ENCODE measurements at places on chromosomes 16 and 17.

DNA sequence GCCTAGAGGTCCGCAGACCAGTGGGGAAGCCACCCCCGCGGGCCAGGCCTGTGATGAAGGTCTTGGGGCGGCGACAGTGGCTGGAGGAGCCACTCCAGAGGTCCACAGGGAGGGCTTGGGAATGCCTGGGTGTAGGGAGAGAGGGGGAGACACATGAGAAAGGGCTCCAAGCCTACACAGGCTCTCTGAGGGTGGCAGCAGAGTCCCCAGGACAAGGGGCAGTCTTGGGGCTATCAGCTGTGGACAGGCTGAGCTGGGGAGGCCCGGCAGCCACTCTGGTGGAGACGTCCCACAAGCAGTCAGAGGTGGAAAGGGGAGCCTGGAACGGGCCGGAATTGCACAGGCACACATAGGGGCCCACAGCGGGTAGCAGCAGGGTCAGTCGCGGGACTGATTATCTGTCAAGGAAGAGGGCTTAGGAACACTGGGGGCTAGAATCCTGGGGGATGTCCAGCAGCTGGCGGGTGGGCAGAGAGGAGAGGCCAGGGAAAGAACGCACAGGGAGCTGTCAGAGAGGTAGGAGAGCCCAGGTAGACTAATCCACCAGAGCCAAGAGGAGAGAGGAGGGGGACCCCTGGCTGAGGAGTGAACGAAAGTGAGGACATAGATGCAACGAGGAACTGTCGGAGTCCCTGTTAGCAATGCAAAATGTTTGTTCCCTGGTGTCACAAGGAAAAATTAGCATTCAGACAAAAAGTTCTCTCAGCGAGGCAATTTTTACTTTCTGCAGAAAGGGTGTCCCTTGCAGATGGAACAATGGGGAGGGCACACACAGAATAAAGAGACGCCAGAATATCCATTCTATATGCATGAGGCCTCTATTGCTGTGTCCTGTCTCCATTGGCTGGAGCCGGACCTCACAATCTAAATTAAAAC is 93.9 kb upstream of the DNAH17 start:
- no peak for DNase-seq

GRCh38 chr16:15604460-15605440 is 38.2 kb downstream of the MARF1 start:
- DNase-seq = no peak

- DNase-seq = no peak
Measured at GRCh38 chr16:46736695-46737094, 11.4 kb downstream of the MYLK3 start.

- no peak for DNase-seq
Measured at GRCh38 chr17:36592316-36592715, 637 bp downstream of the DHRS11 start.

- peak; percentile 37 for DNase-seq
Measured at GRCh38 chr17:49365667-49366066, 3.6 kb upstream of the ZNF652 start.

GRCh38 chr16:1877089-1877488 is 5.1 kb upstream of the MEIOB start:
- no peak for DNase-seq

DNA sequence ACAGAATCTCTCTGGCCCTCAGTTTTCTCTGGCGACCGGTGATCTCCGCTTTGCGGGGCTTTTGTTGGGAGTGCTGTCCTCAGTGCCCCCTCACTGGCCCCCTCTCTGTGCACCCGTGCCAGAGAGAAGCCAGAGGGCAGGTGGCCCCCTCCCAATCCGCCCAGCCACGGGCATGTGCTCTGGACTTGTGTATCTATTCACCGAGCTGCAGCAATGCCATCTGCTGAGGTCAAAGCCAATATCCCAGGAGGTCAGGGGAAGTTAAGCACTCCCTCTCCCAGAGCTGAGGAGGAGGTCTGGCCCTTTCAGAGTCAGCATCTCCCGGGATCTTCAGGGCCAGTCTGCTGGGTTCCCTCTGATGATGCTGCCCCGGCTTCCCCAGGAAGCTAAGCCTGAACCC is 5.1 kb downstream of the CACNG5 start:
- DNase-seq = no peak

- DNase-seq = no peak
Measured at GRCh38 chr17:38894276-38894675, 24.4 kb downstream of the LASP1 start.

GRCh38 chr17:57266902-57267311 is 10.6 kb downstream of the MSI2 start:
- no peak for DNase-seq

- no peak for DNase-seq
Measured at GRCh38 chr16:78505036-78505435, 405.6 kb downstream of the WWOX start.

DNA sequence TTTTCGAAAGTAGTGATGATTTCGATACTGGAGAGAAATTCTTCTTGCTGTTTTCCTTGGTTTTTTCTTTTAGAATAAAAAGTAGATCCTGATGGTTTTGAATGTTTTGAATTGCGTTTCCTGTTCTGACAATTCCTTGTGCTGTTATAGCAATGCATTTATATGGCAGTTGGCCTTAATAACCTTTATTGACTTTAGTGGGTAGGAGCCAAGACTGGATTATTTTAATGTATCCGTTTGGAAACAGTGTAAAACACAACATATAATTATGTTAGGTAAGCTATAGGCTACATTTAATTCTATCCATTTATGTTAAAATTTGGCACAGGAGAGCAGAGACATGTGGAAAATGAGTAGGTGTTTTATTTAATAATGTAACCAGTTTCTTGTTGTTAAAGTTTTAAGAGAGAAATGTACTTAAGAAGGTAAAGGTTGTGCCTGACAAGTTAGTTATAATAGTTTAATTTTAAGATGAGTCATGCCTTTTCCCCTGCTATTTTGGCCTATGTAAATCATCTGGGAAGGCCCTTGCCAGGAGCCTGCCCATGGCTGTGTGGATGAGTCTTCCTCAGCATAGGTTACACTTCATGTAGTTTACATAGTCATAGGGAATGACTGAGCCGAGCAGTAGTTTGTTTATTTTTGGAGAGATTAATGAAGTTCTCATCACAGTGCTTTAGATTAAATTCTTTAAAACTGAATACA is 189.9 kb downstream of the FTO start:
- no peak for DNase-seq

- no peak for DNase-seq
Measured at GRCh38 chr16:48540222-48540900, 69.6 kb downstream of the N4BP1 start.

GRCh38 chr16:73232555-73233328 is 184.8 kb upstream of the ZFHX3 start:
- DNase-seq = no peak

GRCh38 chr16:83393196-83393981 is 414.4 kb upstream of the HSBP1 start:
- no peak for DNase-seq

GRCh38 chr17:81391936-81392908 is 3.0 kb upstream of the BAHCC1 start:
- no peak for DNase-seq

DNA sequence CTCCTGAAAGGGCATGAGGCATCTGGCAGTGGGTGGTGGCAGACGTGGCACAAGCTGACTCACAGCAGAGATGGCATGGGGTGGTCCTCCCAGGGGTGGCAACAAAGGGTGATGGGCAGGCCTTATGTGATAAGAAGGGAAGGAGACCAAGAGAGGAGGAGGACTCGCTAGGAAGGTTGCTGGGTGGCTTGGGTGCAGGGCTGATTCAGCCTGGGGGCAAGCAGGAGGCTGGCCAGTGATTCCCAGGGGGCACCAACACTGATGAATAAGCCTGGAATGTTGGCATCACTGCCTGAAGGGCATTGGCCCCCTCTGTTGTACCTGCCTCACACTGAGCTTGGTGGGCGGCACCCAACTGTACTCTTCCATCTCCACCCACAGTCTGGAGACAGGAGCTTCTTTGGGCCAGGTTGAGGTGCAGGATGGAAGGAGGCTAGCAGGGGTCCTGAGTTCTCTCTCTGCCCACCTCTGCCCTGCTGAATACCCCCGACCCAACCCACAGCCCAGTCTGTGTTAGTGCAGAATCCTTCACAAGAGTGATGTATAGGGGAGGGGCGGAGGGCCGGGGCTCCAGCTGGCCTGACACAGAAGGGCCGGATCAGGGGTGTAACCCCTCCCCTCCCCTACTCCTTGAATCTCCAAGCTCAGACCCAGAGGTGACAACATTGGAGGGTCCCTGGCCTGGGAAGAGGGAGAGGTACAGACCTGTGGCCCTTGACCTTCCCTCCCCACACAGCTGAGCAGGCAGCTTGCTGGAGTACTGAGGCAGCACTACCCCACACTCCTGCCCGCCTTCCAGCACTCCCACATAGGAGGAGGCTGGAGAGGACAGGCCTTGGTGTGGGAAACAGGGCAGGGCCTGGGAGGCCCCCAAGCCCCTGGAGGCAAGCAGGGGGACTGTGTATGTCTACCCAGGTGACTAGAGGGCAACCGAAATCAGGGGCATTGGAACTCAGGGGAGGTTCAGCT is 2.6 kb downstream of the STAC2 start:
- no peak for DNase-seq

DNA sequence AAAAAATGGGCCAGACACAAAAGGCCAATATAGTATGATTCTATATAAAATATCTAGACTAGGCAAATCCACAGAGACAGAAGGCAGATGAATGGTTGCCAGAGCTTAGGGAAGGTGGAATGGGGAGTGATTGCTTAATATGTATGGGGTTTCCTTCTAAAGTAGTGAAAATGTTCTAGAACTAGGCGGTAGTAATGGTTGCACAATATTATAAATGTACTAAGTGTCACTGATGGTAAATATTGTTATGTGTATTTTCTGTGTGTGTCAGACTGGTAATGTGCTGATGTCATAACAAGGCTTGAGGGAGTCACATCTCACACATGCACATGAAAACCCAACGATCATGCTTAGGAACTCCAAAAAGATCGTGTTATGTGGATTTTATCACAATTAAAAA is 106.9 kb upstream of the SIAH1 start:
- DNase-seq = no peak

- DNase-seq = peak; percentile 68
Measured at GRCh38 chr17:38703742-38704605, 1.1 kb upstream of the MLLT6 start.

DNA sequence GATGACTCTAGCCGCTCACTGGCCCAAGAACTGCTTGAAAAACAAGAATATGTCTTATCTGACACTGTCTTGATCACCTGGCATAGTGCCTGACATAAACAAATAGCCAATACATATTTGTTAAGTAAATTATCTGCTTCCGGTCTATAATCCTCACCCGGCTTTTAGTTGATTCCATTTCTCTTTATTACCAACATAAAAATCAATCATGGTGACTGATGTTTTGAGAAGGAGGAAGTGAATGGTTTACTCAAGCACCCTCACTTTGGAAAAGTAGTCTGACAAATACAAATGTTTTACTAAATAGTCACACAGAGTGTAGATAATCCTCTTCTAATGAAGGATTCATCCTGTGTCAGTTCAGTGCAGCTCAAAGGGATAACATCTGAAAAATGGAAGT is 47.0 kb downstream of the SKAP1 start:
- no peak for DNase-seq

DNA sequence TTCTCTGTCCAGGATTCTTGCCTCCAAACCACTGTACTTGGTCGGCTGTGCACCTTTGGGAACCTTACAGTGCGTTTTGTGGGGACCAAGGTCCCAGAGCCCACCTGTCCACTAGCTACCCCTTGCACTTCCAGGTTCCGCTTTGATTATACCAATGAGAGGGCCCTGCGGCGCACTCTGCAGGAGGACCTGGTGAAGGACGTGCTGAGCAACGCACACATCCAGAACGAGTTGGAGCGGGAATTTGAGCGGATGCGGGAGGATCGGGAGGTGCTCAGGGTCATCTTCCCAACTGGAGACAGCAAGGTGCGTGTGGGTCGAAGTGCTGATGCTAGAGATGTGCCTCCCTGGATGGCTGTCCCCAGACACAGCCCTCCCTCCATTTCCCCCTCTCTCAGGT is 18.8 kb downstream of the POLR2A start:
- DNase-seq = no peak

- DNase-seq = no peak
Measured at GRCh38 chr17:79814974-79815835, 18.3 kb upstream of the CBX8 start.

DNA sequence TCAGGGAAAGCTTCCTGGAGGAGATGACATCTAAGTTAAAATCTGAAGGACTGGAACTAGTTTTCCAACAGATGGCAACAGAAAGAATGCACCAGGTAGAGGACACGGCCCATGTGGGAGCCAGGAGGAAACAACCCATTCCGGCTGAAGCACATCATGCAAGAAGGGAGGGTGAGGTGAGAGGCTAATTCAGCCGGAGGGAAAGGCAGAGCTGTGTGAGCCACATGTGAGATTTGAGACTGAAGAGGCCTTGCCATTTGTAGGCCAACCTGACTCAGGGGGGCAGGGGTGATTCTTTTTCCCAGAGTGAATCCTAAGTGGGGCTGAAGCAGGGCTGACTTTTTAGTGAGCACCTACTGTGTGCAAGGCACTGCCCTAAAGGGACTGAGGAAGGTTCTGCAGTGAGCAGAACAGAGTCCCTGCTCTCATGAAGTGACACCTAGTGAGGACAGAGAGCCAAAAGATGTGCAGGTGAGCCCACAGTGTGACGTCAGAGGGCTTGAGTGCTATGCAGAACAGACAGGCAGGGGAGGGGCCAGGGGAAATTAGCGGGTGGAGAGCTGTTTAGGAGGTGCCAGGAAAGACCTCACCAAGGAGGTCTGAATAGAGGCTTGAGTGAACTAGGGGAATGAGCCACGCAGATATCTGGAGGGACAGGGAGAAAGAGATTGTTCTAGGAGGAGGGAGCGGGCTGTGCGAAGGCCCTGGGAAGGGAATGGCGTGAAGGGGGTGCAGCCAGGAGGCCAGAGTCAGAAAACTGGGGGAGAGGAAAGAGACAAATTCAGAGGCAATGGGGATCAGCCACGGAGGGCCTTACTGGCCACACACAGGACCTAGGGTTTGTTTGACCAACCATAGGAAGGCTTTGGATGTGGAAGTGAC is 19.8 kb upstream of the IL21R start:
- DNase-seq = no peak

DNA sequence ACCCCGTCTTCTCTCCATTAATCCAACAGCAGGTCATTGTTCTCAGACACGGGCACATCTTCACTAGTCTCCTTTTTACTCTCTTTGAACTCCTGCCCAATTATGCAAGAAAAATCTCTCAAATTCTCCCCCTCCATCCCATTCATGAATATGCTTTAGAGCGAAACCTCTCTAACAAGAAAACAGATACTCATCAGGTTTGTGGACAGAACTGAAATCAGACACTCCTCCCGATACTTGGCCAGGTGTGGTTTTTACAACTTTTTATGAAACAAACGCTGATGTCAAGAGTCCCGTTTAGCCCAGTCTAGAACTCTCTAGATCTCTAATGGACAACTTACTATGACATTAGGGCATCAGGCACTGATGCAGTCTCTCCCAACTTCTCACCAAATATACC is 40.9 kb downstream of the PIK3R5 start:
- DNase-seq = no peak

DNA sequence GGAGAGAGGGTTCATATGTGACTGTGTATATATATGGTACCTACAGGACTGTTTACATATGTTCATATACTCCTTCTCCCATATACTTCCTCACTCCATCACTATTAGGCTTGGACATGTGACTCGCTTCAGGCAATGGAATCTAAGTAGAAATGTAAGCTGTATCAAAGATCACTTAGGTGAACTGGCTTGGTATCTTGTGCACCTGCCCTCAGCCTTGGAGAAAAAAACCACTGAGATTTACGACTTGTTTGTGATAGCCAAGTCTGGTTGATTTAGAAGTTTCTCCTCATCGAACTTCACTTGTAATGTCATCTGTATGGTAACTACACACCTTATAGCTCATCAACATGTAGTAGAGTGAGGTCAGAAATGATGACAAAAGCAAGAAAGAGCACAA is 59.9 kb downstream of the FBXL20 start:
- no peak for DNase-seq

All from GDM1 (cell line).